T-helper 1 cell (primary cell): ENCODE measurements at places on chromosomes 4 and X.
A peak's percentile ranks its signal among the peaks of the same experiment; 100 is the strongest.

GRCh38 chr4:100246697-100247096 is 56.4 kb upstream of the DDIT4L start:
- no peak for DNase-seq

GRCh38 chr4:111991797-111992196 is 153.5 kb upstream of the FAM241A start:
- no peak for DNase-seq

DNA sequence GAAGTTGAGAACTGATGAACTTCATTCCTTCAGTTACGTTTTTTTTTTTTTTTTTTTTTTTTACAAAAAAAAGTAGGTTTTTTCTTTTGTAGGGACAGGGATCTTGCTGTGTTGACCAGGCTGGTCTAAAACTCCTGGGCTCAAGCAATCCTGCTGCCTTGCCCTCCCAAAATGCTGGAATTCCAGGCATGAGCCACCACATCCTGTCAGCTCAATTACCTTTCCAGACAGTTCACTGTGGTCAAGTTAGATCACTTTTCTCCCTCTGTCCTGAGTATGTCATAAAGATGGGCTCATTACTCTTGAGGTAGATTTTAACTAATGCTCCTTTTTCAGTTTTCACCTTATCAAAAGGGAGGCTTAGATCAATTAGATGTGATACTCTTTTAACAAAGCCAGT is 10.8 kb upstream of the NR3C2 start:
- no peak for DNase-seq

- DNase-seq = no peak
Measured at GRCh38 chrX:105765691-105766090, 56.6 kb upstream of the NRK start.

DNA sequence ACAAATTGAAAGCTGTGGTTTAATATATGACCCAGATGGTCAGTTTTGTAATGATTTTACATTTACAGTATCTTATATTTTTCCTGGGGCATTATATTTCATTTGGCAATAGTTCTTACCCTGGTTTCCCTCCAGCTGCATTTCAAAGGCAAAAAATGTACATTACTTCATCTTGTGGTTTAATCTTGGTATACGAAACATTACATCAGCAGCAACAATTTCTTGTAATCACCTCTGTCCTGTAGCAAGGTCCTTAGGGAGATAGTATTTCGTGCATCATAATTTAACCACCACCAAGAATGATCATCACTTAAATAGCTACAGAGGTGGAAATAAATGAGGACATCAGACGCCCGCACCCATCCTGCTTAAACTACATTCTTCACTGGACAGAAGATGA is 48.8 kb downstream of the HS6ST2 start:
- no peak for DNase-seq

DNA sequence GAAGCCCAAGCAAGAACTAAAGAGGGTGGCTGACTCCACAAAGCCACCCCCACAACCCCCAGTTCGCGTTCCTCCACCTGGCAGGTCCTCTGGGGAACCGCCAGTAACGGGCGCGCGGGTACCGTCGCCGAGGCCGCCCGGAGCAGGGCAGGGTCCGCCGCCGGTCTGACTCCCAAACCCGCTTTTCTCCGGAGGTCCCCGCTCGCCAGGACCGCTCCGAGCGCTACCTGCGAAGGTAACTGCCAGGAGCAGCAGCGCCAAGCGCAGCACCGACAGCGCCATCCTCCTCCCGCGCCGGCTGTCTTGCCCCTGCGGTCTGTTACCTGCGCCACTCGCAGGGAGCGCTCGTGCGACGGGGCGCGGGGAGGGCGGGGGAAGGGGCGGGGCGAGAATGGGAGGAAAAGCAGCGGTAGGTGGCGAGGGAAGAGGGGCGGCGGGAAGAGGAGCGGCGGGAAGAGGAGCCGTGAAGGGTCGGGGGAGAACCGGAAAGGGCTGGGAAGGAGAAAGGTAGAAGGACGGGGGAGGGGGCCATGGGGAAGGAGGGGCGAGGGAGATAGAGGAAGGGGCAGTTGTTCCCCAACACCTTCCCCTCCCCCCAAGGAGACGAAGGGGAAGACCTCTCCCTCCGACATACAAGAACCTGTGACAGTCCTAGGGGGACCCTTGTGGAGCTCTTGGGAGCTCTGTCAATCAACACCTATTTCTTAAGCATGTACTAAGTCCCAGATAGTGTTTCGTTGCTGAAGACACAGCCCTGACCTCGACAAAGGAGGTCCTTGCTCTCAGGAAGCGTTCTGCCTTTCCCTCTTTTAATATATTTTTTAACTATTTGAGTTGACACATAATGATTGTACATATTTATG is at the start of gene SPINK2:
SPINK2 (minus strand) TSS at position 321 of the 863 bp plus-strand sequence; CDS start at position 282, 39 bp downstream.
- DNase-seq = peak; percentile 68

DNA sequence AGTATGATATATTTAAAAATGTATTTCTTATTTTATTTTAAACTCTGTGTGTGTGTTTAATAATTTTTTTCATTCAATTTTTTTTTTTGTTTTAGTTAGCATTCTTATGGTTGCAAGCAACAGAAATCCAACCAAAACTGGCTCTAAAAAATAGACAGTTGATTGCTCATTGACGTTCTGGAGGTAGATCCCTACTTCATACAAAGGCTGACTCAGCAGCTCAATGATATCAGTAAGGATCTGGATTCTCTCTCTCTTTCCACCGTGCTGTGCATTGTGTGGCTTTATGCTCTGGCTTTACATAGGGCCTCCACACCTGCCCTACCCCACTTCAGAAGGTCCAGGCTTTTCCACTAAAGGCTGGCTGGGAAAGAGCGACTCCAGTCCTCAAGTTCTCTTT is 117.8 kb downstream of the UCHL1 start:
- DNase-seq = no peak
